ENCODE measurements at places on chromosomes 4 and X.
A peak's percentile ranks its signal among the peaks of the same experiment; 100 is the strongest.

DNA sequence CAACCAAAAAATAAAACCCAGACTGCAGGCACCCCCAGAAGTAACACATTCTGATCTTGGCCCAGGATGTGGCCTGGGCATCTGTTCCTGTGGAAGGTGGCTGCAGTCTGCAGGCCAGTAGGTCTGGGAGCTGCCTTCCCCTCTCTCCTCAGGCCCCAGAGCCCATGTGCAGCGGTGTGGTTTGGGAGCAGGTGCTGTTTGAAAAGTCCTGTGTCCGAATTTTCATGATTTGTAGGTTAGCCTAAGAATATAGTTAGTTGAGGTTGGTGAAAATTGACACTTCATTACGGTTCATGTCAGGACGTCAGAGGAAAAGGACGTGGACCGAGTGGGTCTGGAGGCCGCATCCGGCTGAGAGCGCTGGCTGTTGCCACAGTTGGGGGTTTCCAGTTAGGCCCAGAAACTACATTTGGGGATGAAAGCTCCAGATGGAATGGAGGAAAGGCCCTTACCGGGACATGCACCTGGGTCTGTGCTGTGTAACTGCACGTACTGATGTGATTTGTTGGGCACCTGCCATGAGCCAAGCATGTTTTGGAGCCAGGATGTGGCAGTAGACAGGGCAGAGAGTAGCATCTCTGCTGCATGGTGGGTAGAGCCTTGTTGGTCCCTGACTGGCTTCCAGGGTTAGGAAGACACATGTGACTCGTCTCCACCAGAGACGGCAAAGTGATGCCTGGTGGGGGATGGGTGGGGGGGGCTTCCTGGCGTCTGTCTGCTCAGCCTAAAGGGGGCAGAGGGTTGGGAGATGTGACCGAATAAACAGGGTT, 21.7 kb upstream of the HGFAC start:
- DNase-seq = no peak

DNA sequence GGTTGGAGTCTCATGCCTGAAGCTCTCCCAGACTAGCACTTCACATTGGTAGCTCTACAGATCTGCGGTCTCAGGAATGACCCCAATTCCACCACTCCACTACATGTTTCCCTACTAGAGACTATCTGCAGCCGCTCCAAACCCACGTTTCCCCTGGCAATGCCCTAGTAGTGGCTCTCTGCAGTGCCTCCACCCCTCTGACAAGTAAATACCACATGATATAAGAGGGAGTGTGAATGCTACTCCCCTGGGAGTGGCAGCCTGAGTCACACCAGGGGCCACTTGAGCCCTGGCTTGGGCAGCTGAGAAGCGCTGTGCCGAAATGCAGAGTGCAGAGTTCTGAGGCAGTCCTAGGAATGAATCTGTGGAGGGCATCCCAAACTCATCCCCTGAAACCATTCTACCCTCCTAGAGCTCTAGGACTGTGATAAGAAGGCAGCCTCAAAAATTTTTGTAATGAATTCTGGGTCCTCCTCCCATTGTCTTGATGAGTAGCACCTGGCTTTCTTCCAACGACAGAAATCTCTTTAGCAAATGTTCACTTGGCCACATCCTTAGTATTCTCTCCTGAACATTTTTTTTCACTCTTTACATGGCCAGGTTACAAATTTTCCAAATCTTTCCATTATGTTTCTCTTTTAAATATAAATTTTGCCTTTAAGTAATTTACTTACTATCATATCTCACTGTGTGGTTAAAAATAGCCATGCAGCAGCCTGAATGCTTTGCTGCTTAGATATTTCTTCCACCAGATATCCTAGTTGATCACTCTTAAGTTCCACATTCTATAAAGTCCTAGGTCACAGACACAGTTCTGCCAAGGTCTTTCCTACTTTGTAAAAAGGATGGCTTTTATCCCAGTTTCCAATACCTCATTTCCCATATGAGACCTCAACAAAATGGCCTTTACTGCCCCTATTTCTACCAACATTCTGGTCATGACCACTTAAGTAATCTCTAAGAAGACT, 160.2 kb upstream of the CPEB2 start:
- DNase-seq = no peak

DNA sequence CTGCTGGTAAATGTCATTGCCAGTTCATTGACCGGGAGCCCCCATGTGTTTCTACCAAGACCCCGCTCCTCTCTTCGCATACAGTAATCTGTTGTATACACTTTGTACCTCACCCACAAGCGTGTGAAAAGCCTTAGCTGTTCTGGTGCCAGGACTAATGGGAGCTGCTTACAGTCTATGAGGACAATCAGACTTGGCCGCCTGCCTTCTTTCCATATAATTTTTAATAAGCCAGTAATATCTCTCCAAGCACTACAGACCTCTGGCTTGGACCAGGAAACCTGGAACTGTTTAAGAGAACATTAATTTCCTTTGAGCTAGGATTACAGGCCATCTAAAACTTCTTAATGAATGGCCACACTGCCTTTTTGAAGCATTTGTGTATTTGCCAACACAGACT, 149.7 kb upstream of the MSX1 start:
- DNase-seq = no peak

- DNase-seq = no peak
Measured at GRCh38 chr4:182969651-182970279, 52.6 kb upstream of the DCTD start.

GRCh38 chrX:42465821-42466220, 312.1 kb downstream of the PPP1R2C start:
- DNase-seq = no peak

- no peak for DNase-seq
Measured at GRCh38 chr4:163681208-163681821, 186.8 kb downstream of the TMA16 start.

GRCh38 chr4:82739287-82740190, 59.1 kb downstream of the SCD5 start:
- peak; percentile 51 for DNase-seq

DNA sequence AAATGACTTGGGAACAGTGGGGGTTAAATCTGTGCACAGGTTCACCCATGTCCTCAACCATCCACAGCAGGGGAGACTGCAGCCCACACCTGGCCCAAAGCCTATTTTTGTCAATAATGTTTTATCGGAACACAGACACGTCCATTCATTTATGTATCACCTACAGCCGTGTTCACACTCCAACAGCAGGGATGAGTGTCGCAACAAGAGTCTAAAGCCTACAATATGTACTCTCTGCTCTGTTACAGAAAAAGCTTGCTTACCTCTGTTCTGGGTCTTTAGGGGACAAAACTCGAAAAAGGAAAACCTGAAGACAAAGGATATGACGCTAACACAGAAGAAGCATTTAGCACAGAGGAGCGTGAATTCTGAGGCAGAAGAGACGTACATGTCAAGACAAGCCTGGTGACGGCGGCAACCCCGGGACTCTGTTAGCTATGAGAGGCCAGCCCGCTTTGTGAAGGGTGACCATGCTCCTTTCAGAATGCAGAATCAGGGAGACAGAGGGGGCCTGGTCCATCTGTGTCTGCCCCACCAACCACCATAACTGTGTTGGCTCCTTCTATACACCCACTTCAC, 45.5 kb downstream of the AFAP1 start:
- no peak for DNase-seq

GRCh38 chrX:124208660-124209059, 123.8 kb upstream of the TEX13D start:
- no peak for DNase-seq

GRCh38 chr4:136528131-136528530, 1004.2 kb downstream of the PCDH18 start:
- no peak for DNase-seq

GRCh38 chr4:78613522-78614321, 62.2 kb downstream of the ANXA3 start:
- no peak for DNase-seq

DNA sequence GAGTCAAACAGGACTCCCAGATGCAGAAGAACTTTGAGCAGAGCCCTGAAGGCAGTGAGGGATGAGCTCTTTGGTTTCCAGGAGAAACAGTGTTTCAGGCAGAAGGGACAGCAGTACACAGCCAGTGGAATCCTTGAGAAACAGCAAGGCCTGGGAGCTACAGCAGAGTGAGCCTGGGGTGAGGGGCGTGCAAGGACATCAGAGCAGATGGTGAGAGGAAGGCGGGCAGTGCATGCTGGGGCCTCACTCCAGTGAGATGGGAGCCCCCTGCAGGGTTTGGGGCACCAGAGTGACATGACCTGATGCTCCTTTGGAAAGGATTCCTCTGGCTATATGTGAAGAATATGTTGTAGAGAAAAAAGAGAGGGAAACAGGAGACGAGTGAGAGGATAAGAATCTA, 98.1 kb upstream of the EGFL6 start:
- DNase-seq = no peak

DNA sequence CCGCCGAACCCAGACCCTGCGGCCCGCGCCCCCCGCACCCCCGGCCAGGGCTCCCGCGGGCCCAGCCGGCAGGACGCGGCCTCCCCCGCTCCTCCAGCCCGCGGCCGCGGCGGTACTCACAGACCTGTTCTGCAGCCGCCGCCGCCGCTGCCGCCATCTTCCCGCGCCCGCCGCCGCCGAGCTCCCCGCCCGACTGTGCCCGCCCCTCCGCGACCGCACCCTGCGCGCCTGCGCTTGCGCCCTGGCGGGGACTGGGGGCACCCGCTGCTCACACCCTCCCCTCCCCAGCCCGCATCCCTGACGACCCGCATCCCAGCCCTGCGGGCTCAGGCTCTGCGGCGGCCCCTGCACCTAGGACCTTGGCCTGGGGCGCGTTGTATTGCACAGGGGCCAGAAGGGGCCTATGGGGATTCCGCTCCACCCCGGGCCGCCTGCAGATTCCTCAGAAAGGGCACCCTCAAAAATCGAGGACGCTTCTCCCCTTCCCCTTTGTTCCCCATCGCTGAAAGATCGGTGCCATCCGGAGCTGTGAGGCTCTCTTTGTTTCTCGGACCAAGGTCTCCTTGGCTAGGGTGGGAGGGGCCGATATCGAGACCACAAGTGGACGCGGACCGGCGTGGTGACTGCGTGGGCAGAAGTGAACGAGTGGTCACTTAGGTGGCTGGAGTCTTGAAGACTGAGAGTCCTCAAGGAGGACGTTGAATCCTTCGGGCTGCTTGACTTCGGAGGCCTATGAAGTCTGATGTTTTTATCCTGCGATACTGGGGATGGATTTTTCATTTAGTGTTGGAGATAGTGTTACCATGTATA, at the start of gene SGCB:
SGCB (minus strand) TSS at position 197 of the 810 bp plus-strand sequence; CDS start at position 157, 40 bp downstream.
- peak; percentile 79 for DNase-seq

GRCh38 chrX:53939127-53939526, 105.1 kb downstream of the PHF8 start:
- DNase-seq = no peak

- DNase-seq = no peak
Measured at GRCh38 chr4:109207061-109207460, 95.4 kb downstream of the COL25A1 start.

DNA sequence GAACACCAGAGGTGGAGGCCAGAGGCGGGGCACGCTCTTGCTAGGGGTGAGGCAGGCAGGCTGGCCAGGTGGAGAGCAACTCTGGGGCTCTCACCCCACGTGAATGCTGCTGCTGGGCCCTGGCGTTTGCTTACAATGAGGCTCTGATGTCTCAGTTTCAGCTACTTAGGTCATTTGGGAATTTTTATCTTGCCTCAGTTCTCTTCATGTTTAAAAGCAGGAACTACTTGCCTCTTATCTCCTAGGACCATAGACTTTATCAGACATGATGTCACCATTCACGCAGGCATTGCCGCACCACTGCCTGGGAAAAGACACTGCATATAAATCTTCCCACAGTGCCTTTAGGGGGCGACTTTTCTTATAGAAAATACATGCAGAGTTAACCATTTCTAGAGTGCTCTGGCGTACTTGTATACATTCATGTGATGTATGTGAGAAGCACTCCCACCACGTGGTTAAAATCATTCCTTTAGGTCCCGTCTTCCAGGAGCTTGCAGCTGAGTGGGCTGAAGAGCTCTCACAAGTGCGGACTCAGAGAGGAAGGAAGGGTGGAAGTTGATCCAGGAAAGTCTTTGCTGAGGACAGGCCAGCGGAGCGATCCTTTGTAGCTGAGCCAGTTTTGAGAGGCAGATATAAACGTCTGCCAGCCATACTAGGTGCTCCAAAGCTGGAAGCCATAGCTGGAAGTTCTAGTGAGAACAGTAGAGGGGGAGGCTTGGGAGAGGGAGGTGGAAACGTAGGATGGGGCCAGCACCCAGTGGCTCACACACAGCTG, 84.3 kb upstream of the CLDN34 start:
- no peak for DNase-seq

GRCh38 chr4:42066402-42066801, 76.1 kb downstream of the SLC30A9 start:
- no peak for DNase-seq

DNA sequence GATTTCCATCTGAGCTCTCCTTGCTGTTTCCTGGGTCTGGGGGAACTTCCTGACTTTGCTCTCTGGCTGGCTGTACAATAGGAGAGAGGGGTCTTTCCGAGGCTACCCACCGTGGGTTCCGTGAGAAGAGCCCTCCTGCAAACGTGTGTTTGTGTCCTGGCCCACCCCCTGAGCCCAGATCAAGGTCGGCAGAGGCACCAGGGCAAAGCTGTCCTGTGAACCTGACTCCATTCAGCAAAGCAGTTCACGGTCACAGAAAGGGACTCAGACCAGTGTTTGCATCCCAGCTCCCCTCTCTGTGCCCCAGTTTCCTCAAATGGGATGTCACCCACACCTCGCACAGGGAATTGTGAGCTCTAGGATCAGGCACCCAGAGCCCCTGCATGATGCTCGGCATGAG, 97.3 kb upstream of the PSAPL1 start:
- no peak for DNase-seq

- DNase-seq = no peak
Measured at GRCh38 chr4:86264241-86264640, 95.6 kb downstream of the MAPK10 start.

Data from hepatic stellate cell (primary cell).